ENCODE measurements at places on chromosomes 2 and 18.

- no peak for DNase-seq
Observed at GRCh38 chr2:150465703-150466569, 21.5 kb downstream of the RND3 start.

- DNase-seq: peak; percentile 27
Observed at GRCh38 chr2:75311993-75312392, 112.7 kb upstream of the TACR1 start.

DNA sequence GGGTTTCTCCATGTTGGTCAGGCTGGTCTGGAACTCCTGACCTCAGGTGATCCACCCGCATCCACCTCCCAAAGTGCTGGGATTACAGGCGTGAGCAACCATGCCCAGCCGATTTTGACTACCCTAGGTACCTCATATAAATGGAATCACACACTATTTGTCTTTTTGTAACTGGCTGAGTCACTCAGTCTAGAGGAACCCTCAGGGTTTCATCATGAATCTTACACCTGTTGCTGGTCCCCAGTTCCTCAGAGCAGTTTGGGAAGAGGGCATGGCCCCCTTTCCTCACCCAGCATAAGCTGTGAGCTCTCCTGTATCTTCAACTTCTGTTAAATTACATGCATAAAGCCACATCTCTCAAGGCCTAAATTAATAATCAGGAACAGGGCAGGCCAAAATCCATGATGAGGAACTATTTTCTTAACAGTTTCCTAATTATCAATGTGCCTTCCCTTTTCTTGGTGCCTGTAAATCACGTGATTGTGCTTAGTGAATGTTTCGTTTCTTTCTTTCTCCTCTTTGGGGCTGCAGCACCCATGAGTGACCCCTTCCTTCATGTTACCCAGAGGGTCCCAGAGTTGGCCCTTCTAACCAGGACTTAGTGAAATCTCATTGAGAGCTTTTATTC, 20.9 kb downstream of the DYSF start:
- no peak for DNase-seq

DNA sequence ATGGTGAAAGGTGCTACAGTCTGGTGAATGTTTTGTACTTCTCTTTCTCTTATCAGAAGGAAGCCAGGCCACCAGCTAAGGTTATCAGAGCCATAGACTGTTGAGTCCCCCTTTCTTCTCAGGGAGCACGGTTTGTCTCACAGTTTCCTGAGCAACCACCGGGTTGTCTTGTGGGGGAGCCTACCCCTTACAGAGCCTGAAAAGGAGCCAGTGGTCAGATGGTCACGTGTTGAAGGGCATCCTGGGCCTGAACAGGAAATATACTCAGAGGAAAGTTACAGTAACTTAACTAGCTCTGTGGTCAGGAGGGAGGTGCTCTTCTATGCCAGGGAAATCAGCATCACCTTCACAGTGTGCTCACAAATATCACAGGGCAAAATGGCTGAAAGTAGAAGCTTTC, 11.6 kb downstream of the CD28 start:
- DNase-seq: peak; percentile 52

DNA sequence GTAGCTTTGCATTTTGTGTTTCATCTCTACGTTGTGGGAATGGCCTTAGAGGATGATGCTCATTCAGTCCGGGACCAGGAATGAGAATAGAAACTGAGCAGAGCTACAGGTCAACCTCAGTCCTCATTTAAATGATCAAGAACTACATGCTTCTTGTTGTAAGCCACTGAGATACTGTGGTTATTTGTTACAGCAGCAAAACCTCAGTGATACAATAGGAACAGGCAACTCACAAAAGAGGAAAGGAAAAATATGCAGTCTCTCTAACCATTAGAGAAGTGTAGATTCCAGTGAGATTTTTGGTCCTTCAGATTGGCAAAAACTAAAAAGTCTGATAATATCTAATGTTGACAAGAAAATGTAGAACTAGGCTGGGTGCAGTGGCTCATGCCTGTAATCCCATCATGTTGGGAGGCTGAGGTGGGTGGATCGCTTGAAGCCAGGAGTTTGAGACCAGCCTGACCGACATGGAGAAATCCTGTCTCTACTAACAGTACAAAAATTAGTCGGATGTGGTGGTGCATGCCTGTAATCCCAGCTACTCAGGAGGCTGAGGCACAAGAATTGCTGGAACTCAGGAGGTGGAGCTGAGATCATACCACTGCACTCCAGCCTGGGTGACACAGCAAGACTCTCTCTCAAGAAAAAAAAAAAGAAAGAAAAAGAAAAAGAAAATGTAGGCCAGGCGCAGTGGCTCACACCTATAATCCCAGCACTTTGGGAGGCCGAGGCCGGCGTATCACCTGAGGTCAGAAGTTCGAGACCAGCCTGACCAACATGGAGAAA, 13.3 kb downstream of the CHCHD5 start:
- no peak for DNase-seq

- no peak for DNase-seq
Observed at GRCh38 chr2:176158855-176159662, 2.0 kb downstream of the HOXD3 start.

GRCh38 chr2:172283476-172283875, 143.9 kb upstream of the ITGA6 start:
- peak; percentile 41 for DNase-seq

DNA sequence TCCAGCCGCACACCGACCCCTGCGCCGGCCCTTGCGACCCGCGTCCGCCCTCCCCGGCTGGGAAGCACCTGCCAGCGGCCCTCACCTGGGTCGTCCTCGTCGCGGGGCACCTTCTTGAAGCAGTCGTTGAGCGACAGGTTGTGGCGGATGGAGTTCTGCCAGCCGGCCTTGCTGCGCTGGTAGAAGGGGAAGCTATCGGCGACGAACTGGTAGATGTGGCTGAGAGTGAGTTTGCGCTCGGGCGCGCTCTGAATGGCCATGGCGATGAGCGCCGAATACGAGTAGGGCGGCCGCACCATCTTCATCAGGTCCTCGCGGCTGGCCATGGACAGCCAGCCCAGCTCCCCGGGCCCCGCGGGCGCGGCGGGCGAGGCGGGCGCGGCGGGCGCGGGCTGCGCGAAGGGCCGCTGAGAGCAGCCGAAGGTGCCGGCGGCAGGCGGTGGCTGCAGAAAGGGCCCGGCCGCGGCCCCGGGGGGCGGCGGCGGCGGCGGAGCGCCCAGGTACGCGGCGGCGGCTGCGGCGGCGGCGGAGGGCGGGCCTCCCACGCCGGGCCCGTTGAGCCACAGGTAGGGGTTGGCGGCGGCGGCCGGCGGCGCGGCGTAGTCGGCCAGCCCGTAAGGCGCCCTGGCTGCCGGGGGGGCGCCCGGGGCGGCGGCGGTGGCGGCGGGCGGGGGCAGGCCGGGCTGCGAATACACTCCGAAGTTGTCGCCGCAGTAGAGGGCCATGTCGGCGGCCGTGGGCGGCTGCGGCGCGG, 505 bp downstream of the FOXI3 start:
- DNase-seq: no peak

DNA sequence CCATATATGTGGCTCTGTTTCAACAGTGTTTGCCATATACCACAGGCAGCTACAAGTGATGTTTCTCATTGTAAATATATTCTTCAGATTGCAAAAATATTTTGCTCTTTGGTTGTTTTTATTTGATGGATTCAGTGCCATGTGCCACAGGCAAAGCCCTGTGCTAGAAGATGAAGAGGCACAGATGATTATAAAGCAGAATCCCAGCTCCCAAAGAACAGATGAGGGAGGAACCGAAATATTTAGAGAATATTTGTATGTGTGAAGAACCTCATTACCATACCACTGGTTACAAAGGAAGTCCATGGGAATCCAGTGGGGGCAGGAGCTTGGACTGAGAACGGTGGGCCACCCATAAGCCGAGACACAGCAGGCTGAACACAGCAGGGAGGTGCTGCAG, 143.8 kb upstream of the NDUFV2 start:
- no peak for DNase-seq

DNA sequence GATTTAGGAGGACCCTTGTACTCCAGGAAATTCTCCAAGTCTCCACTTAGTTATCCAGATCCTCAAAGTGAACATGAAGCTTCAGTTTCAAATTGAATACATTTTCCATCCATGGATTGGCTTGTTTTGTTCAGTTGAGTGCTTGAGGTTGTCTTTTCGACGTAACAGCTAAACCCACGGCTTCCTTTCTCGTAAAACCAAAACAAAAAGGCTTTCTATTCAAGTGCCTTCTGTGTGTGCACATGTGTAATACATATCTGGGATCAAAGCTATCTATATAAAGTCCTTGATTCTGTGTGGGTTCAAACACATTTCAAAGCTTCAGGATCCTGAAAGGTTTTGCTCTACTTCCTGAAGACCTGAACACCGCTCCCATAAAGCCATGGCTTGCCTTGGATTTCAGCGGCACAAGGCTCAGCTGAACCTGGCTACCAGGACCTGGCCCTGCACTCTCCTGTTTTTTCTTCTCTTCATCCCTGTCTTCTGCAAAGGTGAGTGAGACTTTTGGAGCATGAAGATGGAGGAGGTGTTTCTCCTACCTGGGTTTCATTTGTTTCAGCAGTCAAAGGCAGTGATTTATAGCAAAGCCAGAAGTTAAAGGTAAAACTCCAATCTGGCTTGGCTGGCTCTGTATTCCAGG, at the start of gene CTLA4:
CTLA4 (plus strand) TSS at position 211 of the 640 bp plus-strand sequence; CDS start at position 383, 172 bp downstream.
- no peak for DNase-seq

GRCh38 chr2:240731178-240731545, 39.5 kb downstream of the AQP12A start:
- no peak for DNase-seq

DNA sequence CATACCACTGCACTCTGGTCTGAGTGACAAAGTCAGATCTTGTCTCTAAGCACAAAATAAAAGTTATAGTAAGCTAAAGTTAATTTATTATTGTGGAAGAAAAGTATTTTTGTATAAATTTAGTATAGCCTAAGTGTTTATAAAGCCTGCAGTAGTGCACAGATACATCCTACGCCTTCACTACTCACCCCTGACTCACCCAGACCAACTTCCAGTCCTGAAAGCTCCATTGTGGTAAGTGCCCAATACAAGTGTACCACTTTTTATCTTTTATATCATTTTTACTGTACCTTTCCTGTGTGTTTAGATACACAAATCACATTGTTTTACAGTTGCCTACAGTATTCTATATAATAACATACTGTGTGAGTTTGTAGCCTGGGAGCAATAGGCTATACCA, 57.5 kb downstream of the UBE2E3 start:
- no peak for DNase-seq

GRCh38 chr18:3599861-3600260, 149.9 kb downstream of the TGIF1 start:
- DNase-seq: no peak

DNA sequence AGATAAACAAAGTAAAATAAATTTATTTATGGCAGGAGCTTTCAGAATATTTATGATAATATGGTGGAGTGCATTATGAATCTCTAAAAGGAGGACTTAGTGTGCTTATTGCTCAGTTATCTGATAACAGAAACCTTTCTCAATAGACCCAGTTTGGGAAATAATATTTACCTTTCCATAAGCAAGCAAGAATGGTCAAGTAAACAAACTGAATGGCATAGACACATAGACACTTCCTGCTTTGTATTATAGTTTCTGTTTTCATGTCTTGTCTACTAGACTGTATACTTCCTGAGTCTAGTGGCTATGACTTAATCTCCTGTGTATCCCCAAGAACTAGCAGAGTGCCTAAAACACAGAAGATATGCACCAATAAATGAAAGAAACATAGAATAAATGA, 87.8 kb downstream of the UPP2 start:
- no peak for DNase-seq

DNA sequence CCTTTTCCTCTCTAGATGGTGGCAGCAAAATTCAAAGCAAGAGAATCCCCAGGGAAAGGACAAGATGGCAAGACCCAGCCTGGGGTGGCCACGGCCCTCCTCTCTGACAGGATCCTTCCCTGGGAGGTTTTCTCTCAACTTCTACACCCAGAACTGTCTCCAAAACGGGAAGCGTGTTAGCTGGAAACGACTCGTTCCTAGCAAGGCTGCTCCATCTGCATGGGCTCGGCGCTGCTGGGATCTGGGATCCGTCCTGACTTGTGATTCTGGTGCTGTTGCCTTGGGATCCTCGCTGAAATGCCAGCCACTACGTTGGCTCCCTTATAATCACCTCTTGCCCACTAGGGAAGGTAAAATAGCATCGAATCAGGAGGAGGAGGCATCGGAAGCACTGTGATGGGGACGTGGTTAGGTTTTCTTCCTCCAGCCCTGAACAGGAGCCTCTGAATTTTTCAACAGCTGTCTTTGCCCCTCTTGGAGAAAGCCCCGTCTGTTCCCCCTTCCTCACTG, 514.8 kb upstream of the MYT1L start:
- DNase-seq: no peak

GRCh38 chr18:26961839-26962238, 96.3 kb upstream of the AQP4 start:
- DNase-seq: no peak

GRCh38 chr2:147348931-147349555, 495.8 kb upstream of the ACVR2A start:
- no peak for DNase-seq

DNA sequence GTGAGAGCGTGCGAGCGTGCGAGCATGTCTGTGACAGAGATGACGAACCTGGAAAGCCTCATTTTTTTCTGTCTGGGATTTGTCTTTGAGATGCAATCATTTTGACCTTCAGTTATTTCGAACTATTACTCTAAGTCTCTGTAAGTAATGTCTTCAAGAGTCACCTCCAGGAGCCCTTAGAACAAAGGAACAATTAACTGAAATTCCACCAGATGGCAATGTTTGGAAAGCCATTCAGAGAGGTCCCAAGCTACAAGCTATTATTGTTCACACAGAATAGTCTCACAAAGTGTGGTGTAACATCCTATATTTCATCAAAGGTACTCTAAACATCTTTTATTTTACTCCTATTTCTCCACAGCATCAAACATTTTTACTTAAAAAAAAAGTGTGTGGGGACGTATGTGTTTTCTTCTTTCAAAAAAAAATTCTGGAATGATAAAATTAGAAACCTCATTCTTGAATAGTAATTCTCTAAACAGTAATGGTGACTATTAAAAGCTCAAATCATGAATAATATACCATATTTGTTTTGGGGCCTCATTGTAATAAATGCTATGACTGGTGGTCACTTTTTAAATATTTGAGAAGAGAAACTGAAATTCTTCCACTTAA, 35.1 kb upstream of the MAPRE2 start:
- peak; percentile 74 for DNase-seq

DNA sequence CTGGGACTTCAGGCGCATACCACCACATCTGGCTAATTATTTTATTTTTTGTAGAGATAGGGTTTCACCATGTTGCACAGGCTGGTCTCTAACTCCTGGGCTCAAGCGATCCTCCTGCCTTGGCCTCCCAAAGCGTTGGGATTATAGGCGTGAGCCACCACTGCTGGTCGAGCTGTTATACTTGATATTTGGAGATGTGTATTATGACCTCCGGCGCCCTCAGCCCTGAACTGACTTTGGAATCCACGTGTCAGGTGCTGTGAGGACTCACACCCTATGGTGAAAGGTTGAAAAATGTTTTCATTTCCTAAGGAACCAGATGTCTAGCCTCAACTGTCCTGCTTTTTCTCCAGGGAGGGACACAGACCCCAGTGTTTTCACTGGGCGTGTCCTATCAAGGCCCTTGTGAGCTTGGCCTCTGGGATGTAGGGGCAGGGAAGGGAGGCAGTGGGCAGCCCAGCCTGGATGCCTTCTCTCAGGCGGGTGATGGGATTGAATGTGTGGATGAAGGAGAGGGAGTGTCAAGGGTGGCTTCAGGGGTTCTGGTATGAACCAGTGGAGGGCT, 56.4 kb upstream of the HAAO start:
- no peak for DNase-seq
